ENCODE measurements at places on chromosomes 3 and 15.

DNA sequence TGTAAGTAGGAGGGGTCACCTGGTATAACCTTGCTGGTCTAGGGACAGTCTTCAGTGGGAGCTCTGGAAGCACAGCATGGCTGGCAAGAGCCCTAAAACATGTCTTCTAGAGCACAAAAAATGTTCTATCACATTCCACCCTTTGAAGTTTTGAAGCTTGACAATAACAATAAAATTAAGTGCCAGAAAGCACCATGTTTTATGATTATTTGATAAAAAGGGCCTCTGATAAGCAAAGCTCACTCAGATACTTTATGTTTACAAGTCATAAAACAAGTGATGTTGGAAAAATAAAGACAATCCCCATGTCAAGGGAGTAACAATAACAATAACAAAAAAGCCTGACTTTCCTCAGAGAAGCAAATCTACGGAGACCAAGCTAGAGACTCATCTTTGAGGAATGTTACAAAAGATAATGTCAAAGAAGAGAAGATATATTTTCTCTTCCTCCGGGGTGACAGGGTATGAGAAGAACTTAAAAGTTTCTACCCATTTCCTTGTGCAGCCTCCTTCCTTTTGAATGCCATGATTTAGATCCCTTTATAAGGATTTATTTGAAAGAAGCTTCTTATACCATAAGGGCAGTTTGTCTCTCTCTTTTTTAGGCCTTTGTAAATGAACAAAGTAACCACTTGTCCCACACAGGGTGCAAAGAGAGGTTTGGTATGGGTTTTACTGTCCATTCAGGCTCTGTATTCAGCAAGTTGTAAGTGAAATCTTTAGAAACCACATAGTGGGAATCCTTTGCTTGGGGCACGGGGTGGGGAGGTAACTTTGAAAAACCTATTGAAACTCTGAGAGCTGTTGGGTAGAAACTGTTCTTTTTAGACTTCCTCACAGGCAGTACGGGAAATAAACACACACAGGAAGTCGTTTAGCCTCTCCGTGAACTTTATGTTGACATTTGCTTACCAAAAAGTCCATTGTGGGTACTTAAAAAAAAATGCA, 109.6 kb upstream of the RBMS3 start:
- peak; percentile 46 for DNase-seq

DNA sequence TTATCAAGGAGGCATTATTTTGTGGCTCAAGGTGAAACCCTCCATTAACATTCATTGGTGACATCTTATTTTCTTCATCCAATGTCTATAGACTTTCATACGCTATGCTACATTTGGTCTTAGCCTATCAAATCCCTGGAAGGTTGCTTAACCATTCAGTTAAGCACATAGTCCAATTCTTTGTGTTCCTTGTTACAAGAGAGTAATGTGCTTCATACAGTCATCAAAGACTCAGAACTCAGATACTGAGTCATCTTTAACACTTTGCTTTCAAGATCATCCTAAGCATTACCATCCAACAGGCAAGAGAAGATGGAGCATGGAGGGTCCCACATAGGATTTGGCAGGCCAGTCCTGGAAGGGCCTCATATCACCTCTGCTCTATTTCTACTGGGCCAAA, 1202.1 kb downstream of the ROBO1 start:
- DNase-seq = no peak

- DNase-seq = no peak
Observed at GRCh38 chr3:138684396-138684795, 75.8 kb downstream of the FAIM start.

DNA sequence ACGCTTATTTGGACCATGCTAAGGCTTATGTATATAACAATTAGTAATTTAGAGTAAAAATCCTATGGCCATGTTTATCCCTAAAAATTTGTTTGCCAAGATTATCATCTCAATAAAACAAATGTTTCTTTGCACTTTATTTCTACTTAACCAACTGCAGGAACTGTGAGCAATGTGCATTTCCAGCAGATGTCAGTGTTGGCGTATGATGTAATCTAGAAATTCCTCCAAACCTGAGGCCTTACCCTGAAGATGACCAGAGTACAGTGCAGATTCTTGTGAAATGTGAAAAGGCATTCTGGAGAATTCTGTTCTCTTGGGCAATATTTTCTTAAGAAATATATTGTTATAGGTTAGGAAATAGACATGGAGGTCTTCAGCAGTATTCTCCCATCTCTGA, 205.9 kb downstream of the MBNL1 start:
- no peak for DNase-seq

- DNase-seq = no peak
Observed at GRCh38 chr3:43180694-43181093, 74.8 kb upstream of the POMGNT2 start.
